NCI-H1417 (cell line): ENCODE measurements at places on chromosomes 5 and 9.

GRCh38 chr9:86075132-86076109, 23.9 kb downstream of the GOLM1 start:
- no peak for DNase-seq

DNA sequence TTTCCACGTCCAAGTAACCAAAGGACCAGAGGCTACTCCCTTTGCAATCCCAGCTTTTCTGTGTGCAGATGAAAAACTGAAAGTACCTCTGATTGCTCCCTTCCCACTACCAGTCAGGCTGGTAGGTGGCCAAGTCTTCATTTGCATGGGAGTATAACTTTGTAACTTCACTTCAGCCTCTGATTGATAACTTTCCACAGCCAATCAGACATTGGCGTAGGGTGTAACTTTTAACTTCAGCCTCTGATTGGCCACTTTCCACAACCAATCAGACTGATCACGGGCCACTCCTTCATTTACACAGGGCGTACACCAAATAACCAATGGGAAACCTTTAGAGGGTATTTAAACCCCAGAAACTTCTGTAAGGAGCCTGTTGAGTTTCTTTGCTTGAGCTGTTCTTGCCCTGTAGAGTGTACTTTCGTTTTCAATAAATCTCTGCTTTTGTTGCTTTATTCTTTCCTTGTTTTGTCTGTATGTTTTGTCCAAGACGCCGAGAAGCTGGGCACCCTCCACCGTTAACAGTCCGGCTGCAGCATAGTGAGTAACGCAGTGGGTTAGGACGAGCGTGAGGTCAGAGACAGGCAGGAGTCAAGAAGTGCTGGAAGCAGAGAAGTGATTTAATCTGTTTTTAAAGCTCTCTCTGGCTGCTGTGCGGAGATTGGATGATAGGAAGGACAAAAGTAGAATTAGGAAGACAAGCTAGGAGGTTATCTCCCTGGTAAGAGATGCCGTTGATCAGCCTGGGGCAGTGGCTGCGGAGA, 3.5 kb upstream of the EXOSC2 start:
- peak; percentile 59 for DNase-seq

DNA sequence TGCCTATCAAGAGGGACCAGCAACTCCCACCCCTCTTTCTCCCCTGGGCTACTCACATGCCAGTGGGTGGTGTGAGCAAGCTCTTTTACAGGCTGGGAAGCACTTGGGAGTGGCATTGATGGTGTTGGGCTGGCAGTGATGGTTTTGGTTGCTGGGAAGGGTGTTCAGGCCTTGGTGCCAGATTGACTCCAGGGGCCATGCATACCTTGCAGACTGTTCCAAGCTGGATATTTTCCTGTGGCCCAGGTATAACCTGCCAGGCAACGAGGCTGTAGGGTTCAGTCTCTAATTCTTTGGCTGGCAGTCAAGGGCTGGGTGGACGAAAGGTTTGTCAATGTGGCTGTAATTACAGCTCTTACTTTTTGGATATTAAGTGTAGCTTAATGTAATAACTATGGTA, 177.3 kb downstream of the MACROH2A1 start:
- DNase-seq: no peak

- no peak for DNase-seq
Observed at GRCh38 chr5:40134883-40135520, 544.7 kb upstream of the PTGER4 start.

GRCh38 chr9:37965116-37965515, 61.2 kb upstream of the SLC25A51 start:
- DNase-seq: no peak

- no peak for DNase-seq
Observed at GRCh38 chr5:60522292-60522905, 177.6 kb downstream of the DEPDC1B start.
